Stimulated activated CD4-positive, alpha-beta T cell treated with anti-CD3 and anti-CD28 coated beads, Interleukin-1b, Interleukin-23, amount 100 ng/mL, for 1 hour (primary cell): ENCODE measurements at places on chromosomes 6 and 20.

DNA sequence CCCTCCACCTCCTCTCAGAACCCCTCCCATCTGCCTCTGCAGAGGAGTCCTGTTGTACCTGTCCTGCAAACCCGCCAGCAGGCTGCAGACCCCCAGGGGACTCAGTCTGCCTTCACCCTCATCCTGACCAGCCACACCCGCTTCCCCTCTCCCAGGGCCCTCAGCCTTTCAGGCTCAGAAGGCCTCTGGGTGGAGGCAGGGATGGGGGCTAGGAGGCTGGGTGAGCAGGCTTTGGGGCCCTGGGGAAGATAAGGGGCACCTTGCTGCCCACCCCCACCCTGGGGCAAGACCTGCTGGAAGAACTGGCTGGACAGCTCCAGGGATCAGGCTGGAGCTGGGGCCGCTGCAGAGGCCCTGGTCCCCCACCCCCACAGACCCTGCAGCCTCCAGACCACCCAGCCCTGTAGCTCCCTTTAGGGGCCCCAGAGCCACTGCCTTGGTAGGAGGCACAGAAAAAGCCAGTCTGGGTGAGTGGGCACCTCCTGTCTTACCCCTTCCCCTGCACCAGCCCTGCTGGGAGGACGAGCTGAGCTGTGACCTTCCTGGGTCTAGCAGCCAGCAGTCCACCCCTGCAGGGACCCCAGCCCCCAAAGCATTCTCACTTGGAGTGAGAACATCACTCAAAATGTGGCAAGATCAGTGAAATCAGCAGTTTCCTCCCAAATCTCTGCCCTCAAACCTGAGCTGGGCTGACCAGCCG, 5.2 kb downstream of the TEAD3 start:
- no peak for DNase-seq

- no peak for DNase-seq
Measured at GRCh38 chr20:63534427-63534830, 2.7 kb downstream of the PTK6 start.

DNA sequence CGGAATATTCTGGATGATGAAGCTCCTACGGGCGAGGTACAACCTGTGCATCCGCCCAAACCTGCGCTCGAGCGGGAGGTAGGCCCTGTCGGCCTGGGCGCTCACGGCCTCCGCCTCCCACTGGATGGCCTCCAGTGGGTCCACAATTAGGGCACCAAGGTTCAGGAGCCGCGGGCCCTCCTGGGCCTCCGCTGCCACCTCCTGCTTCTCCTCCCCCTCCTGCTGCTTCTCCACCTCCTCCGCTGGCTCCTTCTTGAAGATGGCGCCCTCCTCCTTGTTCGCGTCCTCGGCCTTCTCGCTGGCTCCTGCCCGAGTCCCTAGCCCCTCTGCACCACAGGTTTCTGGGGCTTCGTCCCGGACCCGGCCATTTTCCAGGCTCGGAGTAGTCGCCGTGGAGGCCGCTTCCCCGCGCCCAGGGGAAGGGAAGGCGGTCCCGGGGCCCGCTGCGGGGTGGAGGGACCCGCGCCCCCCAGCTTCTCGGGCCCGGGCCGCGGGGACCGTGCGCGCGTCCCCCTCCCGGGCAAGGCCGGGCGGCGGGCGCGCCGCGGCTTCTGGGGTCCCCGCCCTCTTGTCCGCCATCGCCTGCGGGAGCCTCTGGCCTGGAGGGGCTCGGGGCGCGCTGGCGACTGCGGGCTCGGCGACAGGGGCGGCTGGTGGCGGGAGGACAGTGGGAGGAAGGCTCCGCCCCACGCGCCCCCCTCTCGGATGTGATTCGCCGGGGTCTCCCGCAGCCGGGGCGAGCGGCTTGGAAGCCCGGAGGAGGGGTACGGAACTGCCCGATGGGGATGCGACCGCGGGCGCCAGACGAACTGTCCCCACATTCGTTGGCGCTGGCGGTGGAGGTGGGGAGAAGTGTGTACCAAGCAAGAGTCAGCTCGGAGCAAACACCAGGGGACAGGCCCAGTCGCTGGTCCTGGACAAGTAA, 17.6 kb downstream of the PLAGL2 start:
- DNase-seq: no peak

- DNase-seq: no peak
Measured at GRCh38 chr20:30921286-30922071, 336.0 kb upstream of the DEFB115 start.

DNA sequence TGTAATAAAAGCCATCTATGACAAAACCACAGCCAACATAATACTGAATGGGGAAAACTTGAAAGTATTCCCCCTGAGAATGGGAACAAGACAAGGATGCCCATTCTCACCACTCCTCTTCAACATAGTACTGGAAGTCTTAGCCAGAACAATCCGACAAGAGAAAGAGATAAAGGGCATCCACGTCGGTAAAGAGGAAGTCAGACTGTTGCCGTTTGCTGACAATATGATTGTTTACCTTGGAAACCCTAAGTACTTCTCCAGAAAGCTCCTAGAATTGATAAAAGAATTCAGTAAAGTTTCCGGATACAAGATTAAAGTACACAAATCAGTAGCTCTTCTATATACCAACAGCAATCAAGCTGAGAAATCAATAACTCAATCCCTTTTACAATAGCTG, 14.0 kb upstream of the RUNX2 start:
- no peak for DNase-seq

GRCh38 chr6:7769702-7770101, 43.8 kb downstream of the BMP6 start:
- no peak for DNase-seq

DNA sequence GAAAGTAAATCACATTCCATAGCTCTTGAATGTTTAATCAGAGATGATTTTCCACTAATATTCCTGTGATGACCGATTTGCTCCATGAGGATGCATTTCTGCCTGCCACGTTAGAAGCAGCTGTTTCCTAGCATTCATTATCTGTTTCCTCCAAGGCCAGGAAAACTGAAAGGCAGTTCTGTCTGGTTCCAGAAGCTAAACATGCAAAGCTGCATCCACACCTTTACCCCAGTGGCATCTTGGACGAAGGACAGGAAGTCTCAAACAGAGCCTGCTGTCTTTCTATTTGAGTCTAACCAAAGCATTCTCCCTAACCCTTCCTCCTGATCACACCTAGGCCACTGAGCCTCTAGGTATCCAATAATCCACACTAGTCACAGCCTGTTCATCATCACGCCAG, 27.6 kb downstream of the CNKSR3 start:
- no peak for DNase-seq

- no peak for DNase-seq
Measured at GRCh38 chr6:32983964-32984621, 15.7 kb downstream of the BRD2 start.

DNA sequence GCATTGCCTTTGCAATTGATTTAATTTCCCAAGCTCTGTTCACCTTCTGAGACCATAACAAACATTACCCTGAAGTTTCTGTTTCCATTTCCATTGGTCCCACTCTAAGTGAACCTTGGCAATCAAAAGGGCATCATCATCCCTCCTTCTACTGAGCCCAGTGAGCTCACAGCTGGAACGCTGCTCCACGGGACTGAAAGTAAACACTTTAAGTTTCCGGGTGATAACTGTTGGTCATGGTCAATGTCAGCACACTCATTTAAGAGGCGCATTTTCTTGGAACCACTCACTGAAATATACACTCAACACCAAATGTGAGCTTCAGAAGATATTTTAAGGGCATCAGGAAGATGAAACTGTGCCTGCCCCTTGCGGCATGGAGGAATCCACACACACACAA, 37.1 kb upstream of the RPS6KA2 start:
- no peak for DNase-seq

- DNase-seq: no peak
Measured at GRCh38 chr6:82589509-82590206, 226.0 kb downstream of the TPBG start.
